ENCODE measurements at places on chromosomes 3 and 15.
A peak's percentile ranks its signal among the peaks of the same experiment; 100 is the strongest.

DNA sequence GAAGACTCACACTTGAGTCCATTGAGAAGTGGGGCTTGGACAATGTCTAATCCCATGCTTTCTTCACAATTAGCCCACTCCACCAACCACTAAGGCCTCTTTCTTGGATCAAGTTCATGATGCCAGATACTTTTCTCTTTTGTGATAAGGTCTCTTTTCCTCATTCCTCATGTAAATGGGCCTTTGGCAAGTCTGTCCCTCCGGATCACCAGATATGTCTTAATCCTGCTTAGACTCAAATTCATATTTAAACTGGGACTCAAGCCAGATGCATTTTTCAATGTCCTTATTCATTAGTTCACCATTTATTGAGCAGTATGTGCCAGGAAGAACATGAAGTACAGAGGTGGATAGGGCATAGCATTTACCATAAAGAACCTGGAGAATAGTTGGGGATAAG, 671.1 kb downstream of the TBL1XR1 start:
- DNase-seq = no peak

DNA sequence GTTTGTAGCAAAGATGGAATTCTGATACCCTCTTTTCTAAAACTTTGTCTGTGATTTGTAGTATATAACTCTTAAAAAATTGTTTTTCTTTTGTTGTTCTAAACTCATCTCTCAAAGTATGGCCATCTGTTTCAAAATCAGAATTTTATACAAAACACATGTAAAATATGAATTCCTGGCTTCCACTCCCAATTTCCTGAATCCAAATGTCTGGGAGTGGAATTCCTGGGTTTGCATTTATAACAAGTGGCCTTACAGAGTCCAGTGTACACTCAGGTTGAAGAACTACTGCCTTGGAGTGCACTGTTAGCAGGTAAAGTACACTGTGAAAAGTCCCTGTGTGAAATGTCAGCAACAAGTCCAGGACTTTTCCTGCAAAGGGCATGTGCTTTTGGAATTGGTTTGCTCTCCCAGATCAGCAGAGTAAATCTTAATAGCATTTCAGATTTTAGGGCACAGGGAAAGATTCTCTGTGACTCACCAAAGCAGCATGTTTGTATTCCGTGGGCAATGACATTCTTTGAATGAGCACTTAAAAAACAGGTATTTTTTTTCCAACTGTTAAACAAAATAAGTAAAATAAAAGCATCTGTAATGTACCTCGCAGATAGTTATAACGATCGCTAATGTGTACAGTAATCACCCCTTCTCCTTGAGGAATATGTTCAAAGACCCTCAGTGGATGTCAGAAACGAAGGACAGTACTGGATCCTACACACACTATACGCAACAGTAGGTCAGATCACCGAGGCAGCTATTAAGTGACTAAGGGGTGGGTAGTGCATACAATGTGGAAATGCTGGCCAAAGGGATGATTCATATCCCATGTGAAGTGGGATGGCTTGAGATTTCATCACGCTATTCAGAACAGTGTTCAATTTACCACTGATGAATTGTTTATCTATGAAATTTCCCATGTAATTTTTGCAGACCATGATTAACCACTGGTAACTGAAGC, 2.0 kb upstream of the CLDN16 start:
- DNase-seq = peak; percentile 70

GRCh38 chr15:64701482-64702184, 73.8 kb downstream of the RBPMS2 start:
- DNase-seq = no peak

DNA sequence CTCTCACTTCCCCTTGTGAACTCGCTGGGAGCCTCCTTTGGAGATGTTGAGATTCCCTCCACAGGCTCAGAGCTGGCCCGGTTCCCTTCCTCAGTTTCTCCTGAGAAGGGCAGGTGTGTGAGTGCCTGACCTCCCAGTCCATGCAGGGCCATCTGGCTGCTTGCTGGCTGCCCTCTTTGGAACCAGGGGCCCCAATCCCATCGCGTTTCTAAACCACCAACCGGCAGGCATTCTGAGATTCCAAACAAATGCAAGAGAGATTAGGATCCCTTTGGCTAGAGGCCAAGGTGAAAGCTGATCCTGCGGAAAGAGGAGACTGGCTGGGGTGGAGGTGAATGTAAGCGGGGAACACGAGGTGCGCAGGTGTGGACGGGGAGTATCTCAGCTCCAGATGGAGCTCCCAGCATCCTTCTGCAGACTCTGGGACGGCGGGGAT, 2.9 kb upstream of the PRRT3 start:
- DNase-seq = no peak

GRCh38 chr15:79661411-79661810, 229.3 kb downstream of the MINAR1 start:
- DNase-seq = no peak

GRCh38 chr3:124257336-124257864, 265.5 kb upstream of the ROPN1 start:
- DNase-seq = no peak

- DNase-seq = no peak
Observed at GRCh38 chr15:59687836-59688235, 1.3 kb downstream of the BNIP2 start.

DNA sequence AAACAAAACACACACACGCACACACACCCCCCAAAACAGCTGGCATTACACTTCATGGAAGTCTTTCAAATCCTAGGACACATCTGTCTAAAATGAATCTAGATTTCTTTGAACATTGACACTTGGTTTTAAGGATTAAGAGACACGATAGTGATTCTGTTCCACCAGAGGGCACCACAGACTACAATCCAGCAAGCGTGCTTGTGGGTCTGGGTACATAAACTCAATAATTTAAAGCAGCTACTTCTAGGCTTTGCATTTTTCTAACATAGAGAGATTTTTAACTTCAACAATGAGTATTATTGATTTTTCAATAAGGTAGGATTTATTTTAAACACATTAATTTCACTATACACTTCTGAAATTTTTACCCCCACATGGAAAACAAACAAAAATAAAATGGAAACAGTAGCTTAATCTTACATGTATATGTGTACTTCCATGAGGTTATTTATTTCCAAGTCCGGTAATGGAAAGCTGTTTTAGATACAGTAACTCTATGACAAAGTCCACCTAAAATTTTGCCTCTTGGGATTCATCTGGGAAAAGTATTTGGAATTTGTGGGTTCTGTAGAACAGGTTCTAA, 564.0 kb upstream of the TGFBR2 start:
- peak; percentile 52 for DNase-seq

DNA sequence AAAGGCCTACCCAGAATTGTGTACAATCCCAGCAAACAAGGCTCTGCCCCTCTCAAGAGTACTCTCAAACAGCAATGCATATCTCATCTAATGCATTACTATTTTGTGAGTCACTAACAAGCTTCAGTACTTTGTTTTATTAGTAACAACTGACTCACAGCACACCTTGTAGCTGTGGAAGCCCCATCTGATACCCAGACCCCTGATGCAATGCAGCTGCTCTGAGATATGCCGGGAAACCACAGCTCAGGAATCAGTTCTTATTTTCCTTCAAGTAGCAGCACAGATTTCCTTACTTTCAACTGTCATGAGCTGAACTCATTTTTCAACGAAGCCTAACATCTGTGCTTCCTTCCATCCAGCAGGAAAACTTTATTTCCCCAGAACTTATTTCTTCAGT, 37.8 kb downstream of the CCNL1 start:
- peak; percentile 67 for DNase-seq

- no peak for DNase-seq
Observed at GRCh38 chr3:58066842-58067241, 58.6 kb downstream of the FLNB start.

DNA sequence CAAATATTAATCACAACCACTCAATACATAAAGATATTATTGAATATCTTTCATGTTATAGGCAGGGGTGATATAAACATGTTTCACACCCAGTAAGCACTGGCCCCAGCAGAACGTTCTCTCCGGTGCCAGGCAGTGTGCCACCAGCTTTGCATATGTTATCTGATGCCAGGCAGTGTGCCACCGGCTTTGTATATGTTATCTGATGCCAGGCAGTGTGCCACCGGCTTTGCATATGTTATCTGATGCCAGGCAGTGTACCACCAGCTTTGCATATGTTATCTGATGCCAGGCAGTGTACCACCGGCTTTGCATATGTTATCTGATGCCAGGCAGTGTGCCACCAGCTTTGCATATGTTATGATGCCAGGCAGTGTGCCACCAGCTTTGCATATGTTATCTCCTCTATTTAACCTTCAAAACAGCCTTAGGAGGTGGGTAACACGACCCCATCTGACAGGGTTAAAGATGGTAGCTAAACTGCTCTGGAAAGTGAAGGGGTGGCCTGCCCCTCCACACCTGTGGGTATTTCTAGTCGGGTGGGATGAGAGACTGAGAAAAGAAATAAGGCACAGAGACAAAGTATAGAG, 6.9 kb downstream of the MUC20 start:
- no peak for DNase-seq

DNA sequence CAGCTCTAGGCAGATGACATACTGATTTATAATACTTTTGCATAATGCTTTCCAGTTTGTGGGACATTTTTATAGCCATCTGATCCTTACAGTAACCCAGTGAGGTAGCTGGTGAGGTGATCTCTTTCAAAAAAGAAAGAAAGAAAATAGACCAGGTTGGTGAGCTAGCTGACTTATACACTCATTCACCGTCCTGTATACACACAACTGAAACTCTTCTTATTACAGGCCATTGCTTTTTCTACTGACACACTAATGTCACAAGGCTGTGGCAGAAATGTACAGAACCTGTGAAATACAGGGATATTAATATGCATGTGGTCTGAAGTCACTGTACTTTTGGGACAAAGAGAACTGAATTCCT, 150.2 kb upstream of the BHLHE40 start:
- no peak for DNase-seq

DNA sequence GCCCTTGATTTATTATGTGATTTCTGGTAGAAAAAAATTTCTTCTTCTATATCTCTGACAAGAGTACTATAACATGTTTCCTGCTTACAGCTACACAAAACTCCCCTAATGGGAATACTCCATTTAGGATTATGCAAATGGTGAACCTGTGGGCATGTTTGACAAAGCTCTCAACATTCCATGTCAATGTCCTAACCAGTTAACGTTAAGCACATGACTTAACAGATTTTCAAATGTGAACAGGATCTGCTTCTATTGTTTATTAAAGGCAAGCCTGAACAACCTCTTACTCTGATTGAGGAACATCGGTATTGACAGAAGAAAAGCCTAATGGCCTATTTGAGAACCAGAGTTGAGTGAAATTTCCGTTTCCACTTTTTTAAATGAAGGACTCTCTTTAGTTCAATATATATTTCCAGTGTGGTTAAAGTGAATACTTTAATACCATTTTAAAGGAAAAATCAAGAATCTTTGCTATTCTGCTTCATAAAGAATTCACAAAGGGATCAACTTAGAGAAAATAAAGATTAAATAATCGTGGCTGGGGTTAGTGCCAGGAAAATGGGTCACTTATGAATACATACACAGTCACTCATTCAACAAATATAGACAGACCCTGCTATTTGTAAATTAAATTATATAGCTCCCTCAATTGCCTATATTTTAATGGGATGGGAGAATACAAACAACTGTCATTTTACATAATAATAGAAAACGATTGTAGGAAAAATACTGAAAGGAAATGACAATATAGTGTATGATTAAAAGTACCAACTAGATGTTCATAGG, 300.3 kb upstream of the CBLB start:
- DNase-seq = no peak

DNA sequence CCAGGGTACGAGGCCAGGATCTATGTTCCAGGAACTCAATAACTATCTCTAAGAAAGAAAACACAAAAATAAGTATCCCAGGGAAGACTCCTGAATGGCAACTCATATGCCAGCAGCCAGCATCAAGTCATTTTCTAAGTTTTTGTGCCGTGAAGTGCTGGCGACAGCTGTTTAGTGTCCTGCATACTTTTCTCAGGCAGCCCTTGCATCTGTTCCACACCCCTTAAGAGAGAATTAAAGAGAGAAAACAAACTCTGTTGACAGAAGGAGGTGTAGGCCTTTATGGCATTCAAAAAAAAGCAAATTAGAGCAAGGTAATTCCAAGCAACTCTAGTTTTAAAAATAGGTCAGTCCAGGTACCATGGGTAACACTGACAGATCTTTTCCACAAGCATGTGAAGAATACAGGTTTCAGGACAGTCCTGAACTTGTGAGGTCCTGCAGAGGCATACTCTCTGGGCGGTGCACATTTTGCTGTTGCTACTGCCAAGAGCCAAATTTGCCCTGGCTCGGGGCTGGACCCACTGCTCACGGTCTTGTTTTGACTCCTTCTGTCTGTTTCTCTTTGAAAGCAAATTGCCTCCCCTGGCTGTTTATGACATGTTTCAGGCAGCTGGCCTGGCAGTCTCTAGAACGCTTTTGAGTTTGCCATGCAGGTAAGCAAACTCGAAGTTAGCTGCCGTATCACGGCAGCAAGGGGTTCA, 252.1 kb upstream of the ADAMTS9 start:
- DNase-seq = no peak

GRCh38 chr3:24440760-24441464, 53.7 kb downstream of the THRB start:
- DNase-seq = no peak

DNA sequence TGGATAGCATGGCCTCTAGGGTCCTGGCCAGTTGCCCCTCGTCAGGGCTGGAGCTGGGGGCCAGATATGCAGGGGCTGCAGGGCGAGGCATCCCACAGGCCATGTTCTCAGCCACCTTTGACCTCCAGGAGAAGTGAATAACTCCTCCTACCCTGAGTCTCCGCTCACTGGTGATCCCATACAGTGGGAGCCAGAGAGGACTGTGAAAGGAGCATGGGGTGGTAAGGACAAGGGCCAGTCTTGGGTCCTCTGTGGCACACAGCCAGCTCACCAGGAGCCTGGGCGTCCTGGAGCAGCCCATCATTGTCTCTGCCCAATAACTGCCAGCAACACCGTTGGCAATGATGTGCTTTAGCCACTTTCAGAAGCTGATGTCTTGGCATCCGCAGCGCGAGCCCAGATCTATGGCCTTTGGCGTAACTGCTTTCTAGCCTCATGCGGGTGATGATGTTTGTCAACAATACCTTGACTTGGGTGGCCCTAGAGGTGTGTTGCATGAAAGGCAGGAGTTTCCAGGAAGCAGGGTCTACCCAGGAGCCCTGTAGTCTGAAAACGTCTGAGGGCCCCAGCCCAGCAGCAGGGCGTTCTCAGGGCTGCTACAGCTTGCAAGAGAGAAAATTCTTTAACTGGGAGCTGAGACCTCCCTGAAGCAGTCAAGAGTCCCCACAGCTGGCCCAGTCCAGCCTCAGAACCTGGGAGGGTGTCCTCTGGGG, 61.1 kb upstream of the IQSEC1 start:
- DNase-seq = no peak

DNA sequence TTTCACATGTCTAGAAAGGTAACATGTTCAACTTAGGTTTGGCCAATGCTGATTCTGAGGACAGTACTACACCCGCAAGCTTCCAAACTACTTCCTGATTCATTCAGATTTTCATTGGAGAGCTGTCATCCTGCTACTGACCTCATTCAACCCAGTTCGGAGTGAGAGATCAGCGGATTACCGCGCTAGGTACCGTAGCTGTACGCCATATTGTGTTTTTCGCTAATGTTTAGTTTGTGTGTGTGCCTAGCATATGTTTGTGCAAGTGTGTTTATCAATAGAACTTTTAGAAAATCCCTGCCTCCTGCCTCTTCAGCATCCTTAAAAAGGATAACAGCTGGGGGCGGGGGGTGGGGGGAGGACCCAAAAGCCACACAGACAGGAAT, 1.1 kb downstream of the ZBTB20 start:
- DNase-seq = peak; percentile 49

- DNase-seq = no peak
Observed at GRCh38 chr15:63801910-63802309, 31.8 kb downstream of the HERC1 start.

Measured in urothelium cell line (cell line).